Activated CD4-positive, alpha-beta T cell treated with anti-CD3 and anti-CD28 coated beads, Interleukin-2, amount 50 U/mL, for 48 hours (primary cell): ENCODE measurements at places on chromosomes 3 and 15.

DNA sequence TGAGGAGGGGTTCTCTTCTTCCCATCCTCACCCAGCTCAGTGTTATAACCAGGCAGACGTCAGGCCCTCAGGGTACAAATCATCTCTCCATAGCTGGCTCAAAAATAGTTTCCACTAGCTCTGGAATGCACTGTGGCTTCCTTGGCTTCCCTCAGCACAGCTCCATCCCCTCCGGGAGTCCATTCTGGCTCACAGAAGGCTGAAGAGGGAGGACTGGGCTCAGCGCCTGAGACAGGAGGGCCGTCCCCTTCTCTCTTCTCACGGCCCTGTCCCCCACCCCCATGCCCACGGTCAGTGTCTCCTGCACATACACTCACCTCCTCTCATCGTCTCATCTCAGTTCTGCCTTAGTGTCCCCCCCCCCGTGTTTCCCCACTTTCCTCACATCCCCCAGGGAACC lies 50.1 kb downstream of the UMPS start:
- no peak for DNase-seq

DNA sequence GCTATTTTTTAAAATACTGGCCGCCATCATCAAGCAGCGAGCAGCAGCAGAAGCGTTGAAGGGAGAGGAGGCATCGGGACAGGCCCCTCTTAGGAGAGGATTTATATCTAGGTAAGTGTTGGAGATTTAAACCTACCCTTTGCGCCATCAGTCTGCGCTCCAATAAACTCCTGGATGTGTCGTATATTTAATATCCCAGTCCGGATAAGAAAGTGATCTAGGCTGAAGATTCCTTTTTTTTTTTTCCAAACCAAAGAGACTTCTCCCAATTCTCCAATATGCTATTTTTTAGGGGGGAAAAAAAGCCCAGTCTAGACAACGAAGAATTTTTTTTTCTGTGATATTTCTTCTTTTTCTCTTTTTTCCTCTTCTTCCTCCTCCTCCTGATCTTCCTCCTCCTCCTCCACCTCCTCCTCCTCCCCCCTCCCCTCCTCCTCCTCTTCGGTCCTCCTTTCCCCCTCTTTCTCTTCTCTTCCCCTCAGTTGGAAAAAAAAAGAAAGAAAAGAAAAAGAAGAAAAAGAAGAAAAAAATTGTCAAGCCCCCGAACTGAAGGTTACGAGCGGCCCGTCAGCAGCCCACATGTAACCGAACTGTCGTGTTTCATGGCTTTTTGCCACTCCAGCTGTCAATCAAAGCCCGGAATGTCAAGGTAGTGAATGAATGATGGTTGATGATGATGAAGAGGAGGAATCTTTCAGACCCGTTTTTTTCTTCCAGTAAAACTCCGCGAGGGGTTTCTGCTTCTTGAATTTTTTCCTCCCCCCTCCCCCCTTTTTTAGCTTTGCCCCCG lies 835 bp downstream of the MEIS2 start:
- DNase-seq, result no peak

GRCh38 chr15:72474912-72475628 lies 940 bp downstream of the ARIH1 start:
- DNase-seq, result peak; percentile 76

DNA sequence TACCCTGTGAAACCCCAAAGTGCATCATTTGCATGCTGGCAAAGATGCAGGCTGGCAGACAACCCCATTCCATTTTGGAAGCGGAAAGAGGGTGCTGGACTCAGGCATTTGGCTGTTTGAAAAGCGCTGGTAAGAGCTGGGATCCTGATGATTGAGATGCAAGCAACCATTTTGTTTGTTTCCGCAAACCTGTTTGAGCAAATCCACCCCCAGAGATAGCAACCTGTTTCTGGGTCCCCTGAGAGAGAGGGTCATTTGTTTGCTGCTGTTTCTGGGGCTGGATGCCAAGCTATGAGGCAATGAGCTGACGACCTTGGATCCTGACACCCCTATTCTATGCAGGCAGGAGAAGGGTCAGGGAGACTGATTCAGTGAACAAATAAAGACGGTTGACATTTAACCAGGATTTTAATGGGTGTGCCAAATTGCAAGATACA lies 9.8 kb downstream of the SLC6A1 start:
- no peak for DNase-seq

- DNase-seq, result no peak
Measured at GRCh38 chr15:77138167-77138522, 67.2 kb upstream of the TSPAN3 start.

DNA sequence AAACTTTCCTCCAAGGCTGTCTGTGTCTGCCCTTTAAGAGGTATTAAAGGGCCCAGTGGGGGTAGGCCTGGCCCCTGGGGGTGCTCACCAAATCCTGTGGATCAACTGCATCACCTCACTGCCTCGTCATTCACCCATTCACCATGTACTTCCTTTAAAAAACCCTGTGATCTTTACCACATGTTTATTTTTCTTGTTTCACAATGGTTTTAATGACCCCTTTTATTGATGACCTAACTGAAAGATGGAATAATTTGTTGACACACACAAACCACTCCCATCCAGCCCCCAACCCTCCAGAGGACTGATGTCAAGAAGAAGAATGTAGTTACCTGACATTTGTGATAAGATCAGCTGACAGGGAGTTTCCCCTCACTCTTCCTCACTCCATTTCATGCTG lies 40.8 kb downstream of the KCNAB1 start:
- no peak for DNase-seq

- DNase-seq, result no peak
Measured at GRCh38 chr3:35635407-35635806, 3.9 kb upstream of the ARPP21 start.

GRCh38 chr3:159348431-159348830 lies 546.6 kb downstream of the MFSD1 start:
- DNase-seq, result no peak

GRCh38 chr15:94584833-94585244 lies 353.5 kb downstream of the MCTP2 start:
- DNase-seq, result peak; percentile 65

GRCh38 chr15:35305031-35305550 lies 220.0 kb upstream of the NANOGP8 start:
- DNase-seq, result no peak

DNA sequence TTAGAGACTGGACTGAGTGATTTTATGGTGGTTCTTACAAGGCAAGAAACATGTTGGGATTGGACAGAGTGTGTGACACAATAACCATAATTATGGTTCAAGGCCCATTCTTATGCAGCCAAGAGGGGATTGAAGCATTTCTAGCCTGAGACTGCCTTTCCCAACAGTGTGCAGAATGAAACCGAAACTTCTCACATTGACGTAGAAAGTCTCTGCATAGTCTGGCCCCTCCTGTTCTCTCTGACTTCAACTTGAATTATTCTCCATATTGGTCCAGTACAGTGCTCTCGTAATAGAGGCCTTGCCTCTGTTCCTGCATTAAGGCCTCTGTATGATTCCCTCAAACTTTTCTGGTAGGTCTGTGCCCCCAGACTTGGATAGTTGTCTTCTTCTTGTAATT lies 138.3 kb downstream of the DIPK2A start:
- no peak for DNase-seq

DNA sequence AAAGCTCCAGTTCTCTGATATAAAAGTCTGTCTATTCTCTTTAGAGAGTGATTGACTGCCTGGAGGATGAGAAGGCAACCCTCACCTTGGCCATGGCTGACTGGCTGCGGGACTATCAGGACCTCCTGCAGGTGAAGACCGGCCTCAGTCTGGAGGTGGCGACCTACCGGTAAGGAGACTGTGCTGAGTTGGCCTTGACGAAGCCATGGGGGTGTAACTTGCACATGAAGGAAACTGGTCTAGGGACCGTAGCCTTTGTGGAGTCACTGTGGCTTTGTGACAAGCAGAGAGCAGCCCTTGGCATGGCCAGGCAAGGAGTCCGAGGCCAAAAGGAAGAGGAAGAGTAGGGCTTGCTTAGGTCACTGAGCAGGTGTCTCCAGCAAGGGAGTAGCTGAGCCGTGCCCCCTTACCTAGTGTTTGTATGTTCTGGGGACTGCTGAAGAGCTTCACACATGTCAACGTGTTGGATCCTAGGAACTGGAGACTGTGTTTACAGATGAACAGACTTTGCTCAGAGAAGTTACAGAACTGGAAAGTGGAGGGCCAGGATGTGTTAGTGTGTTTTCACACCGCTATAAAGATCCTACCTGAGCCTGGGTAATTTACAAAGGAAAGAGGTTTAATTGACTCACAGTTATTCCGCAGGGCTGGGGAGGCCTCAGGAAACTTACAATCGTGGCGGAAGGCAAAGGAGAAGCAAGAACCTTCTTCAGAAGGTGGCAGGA lies 8.8 kb downstream of the SYNM start:
- no peak for DNase-seq

DNA sequence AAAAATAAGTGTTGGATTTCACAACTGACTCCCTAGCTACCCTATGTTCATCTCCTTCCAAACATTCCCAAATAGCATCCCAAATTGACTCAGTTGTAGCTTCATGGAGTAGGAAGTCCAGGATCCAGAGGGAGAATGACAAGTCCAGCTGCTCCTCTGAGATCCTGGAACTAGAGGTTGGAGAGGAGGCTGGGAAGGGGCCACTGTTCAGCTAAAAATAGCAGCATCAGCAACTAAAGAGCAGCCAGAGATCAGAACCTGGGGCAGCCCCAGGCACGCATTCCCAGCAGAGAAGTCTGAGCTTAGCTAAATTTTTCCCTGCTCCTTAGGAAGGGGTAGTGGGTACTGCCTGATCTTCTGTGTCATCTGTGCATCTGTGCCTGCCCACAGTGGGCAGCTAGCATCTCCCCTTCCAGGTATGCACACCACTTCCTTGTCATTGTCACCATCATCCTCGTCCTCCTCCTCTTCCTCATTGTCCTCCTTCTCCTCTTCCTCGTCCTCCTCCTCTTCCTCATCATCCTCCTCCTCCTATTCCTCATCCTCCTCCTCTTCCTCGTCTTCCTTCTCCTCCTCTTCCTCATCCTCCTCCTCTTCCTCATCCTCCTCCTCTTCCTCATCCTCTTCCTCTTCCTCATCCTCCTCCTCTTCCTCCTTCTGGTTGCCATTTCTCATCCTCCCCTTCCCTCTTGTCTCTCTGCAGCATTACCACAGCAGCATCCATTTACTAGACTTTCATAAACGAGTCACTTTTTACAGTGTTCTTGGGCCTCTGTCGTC lies 152.3 kb upstream of the ROPN1 start:
- no peak for DNase-seq

DNA sequence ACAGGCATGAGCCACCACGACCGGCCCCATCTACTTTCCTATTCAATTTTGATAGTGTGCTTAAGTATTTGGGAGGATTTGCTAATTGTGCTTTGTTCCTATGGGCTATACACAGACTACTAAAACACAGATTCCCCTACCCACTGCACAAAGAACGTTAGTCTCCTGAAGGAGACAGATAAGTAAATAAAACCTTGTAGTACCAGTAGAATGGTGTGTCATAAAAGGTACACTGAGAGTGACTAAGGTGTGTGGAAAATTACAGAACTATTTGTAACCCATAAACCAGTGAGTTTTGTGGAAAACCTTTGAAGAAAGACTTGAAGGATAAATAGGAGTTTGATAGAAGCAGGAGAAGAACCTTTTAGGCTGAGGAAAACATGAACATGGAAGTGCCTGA lies 158.2 kb downstream of the VPS8 start:
- DNase-seq, result no peak

DNA sequence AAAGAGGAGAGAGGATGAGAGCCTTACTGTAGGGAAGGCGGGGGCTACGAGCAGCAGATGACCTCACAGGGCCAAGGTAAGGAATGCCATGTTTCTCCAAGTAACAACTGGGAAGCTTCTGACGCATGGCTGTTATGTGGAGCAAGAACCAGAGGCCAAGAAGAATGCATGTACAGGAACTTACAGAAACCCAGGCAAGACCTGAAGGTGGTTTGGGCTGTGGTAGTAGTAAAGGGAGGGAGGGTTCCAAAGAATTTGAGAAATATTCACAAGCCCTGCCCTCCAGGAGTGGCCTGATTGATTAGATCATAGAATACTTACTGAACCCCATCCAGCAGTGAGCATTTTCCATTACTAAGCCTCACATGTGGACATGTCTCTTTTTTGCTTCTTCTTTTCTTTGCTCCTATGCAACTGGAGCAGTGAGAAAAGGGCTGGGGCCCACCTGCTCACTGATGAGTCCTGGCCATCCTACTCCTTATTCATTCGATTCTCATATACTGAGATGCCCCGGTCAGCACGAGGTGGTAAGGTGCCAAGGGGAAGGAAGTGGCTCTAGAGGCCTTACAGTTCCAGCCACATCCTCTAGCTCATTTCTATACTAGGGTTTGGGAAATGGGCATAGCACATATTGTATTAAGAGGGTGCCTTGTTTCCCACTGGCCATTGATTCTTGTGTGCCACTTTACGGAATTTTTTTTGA lies 8.3 kb upstream of the SLC12A8 start:
- no peak for DNase-seq
